Myometrial cell (primary cell): ENCODE measurements at places on chromosomes 11 and 22. TPM values are rescaled to one million over a fixed set of nuclear protein-coding genes. Genes with fewer than 3 reads are reported as not detected.

The AP2A2 gene
- total RNA-seq = 56.2 and 60.1 TPM in 2 replicates

The CXCR5 gene
- total RNA-seq = not detected in 2 replicates

The OSM gene
- total RNA-seq = not detected in 2 replicates

The UBE2L6 gene
- total RNA-seq = 66.6 and 96.0 TPM in 2 replicates

The MPPED1 gene
- total RNA-seq = not detected in 2 replicates

The UPB1 gene
- total RNA-seq = not detected in 2 replicates

The TMEM45B gene
- not detected in 2 replicates for total RNA-seq

The LDHAL6A gene
- total RNA-seq = not detected in 2 replicates

The TSSK2 gene
- not detected in 2 replicates for total RNA-seq

The SOX6 gene
- total RNA-seq = not detected in 2 replicates
